ENCODE measurements at places on chromosomes 3 and 15. TPM values are rescaled to one million over a fixed set of nuclear protein-coding genes. Genes with fewer than 3 reads are reported as not detected.

CHDH gene
- polyA plus RNA-seq, result 9.3 TPM

CERS3 gene
- not detected for polyA plus RNA-seq

ISLR2 gene
- 0.31 TPM for polyA plus RNA-seq

GRCh38 chr3:103976931-103977339 is 1389.8 kb upstream of the ALCAM start:
- DNase-seq, result no peak

DNA sequence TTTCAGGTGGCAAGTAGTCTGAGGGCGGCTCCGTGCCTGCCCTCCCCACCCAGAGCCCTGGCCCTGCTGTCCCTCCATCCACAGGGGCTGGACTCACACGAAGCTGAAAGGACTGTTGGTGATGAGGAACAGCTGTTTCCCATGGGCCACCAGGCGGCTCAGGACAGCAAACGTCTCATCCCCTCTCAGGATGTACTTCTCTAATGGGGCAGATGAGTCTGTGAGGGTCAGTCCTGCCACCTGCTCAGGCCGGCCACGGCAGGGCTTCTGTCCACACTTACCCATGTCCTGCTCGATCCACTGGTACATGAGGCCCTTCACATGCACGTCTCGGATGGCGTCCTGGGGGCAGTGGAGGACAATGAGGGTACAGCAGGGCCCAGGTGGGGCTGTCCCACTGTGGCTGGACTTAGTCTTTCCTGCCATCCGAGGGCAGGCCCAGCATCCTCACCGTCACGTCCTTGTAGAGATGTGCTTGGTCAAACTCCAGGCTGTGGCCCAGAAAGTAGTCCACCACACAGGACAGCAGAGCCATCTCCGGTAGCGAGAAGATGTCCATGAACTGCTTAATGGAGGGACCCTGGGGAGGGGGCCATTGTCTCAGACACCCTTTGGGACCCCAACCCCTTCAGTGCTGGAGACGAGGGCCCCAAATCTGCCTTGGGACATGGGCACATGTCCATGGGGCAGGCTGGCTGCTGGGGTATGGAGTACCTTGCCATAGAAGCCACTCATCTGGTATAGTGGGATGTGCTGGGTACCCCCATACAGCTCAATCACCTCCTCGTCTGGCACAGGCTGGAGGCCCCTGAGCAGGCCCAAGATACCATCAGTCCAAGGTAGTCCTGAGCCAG is 5.7 kb downstream of the NT5DC2 start:
- peak; percentile 59 for DNase-seq

GRCh38 chr15:61327019-61327631 is 98.0 kb upstream of the RORA start:
- DNase-seq, result no peak
